ENCODE measurements at places on chromosomes 16 and 17.
A peak's percentile ranks its signal among the peaks of the same experiment; 100 is the strongest.

GRCh38 chr16:35525979-35526590, 2066.7 kb downstream of the TP53TG3F start:
- DNase-seq, result no peak

GRCh38 chr17:59165933-59166342, 10.4 kb downstream of the PRR11 start:
- DNase-seq, result peak; percentile 66

- DNase-seq, result no peak
Measured at GRCh38 chr16:88430185-88430523, 22.9 kb upstream of the ZFPM1 start.

DNA sequence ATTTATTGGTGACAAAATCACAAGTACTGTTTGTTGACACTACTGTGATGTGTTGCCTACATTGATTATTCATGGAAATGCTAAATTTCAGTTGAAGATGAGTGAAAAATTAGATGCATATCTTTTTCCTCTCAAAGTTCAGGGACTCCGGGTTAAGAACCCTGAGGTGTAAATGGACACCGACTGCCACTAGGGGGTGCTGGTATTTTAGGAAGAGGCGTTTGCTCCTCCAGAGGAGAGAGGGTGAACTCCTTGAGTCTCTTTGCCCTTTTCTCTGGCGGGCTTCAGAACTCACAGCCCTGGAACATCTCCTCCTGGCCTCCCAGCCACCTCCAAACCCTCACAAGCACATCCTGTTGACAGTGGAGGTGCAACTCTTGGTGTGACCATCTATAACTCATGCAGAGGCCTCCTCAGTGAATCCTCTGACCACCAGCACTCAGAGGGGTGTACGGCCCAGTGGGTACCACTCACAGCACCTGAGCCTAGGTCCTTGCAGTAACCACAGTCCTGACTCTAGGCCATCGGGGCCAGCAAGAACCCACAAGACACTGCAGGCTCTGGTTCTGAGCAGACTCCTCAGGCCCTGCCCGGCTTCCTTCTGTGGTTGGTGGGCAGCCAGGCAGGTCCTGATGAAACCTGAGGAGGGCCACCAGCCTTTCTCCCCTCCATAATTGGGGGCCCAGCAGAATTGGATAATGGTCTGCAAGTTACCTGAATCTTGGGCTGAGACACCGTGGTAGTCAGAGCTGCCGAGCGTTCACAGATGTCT, 26.2 kb upstream of the PIK3R5 start:
- DNase-seq, result peak; percentile 44

GRCh38 chr16:77729951-77730350, 7.6 kb downstream of the NUDT7 start:
- no peak for DNase-seq

DNA sequence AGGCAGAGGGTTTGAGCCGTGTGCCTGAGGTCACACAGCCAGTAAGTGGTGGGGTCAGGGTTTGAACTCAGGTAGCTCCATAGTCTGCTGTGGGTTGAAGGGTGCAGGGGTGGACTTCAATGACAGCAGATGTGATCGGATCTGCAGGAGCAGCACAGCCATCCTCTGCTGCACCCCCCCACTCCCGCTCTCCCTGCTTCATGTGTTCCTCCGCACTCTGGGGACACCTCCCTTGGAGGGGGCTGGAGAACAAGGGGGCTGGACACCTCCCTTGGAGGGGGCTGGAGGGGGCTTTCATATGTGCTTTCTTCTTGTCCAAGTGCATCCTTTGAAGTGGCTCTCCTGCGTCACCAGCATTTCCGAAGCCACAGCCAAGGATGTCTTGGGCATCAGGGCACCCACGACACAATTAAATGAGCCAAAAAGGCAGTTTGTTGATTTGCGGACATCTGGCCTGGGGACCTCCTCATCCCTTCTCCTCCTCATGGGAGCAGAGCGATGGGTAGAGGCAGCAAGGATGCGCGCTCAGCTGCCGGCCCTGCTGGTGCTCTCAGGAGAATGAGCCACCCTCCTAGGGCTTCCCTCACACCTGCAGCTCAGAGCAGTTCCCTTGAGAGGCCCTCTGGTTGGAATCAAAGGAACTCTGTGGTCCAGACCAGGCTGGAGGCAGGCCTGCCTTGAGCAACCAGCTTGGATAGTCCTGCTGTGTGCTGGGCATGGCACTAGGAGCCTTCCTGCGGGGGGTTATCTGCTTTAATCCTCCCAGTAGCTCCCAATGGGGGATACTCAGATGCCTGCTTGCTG, 26.2 kb downstream of the WSCD1 start:
- DNase-seq, result no peak

- no peak for DNase-seq
Measured at GRCh38 chr17:19646788-19647696, 1.5 kb upstream of the ALDH3A2 start.

GRCh38 chr16:86886651-86887050, 308.3 kb downstream of the FOXL1 start:
- no peak for DNase-seq

- DNase-seq, result no peak
Measured at GRCh38 chr16:67760206-67760955, 41.3 kb upstream of the GFOD2 start.

- DNase-seq, result no peak
Measured at GRCh38 chr16:87219287-87219909, 97.8 kb downstream of the C16orf95 start.

- peak; percentile 59 for DNase-seq
Measured at GRCh38 chr17:66304304-66305174, 2.1 kb downstream of the PRKCA start.

GRCh38 chr16:67243481-67243880, 3.8 kb downstream of the FHOD1 start:
- DNase-seq, result no peak

GRCh38 chr17:72671016-72671415, 421.5 kb downstream of the SLC39A11 start:
- DNase-seq, result no peak

DNA sequence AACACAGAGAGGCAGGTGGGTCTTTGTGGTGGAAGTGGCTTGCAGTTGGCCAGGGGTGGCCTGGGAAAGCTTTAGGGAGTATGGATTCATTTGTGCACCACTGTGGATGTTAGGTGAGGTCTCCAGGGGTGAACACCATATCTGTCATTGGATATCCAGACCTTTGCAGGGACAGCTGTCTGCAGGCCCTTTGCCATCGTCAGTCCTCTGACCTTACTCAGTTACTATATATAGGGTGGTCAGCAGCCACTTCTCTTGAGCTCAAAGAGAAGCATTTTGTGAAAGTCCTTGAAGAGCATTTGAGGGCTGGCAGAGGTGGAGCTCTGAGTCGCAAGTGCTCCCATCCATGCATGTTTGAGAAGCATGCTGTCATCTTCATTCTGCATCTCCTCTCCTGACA, 40.4 kb downstream of the TMEM11 start:
- no peak for DNase-seq

DNA sequence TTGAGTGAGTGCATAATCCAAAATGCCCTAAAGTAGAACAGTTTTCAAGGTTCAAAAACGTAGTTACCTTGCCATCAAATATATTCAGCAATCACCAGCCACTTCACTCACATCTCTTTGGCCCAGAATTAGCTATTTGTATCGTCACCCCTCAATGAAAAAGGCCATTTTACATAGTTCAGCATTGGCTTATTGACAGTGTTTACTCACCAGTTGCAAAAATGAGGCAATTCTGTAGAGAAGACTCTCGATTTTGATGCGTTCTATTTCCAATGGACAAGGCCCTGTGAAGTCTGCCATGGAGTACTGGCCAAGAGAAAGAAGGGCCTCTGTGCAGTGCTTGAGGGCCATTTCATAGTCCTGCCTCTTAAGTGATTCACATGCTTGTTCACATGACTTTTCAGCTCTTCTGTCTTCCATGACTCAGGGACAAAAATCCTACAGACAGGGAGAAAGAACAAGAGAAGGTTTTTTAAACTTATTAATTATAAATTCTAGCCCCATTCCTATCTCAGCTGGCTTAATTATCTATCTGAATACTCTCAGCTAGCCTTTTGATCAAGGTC, 26.5 kb downstream of the HELZ start:
- no peak for DNase-seq

- no peak for DNase-seq
Measured at GRCh38 chr17:5809056-5809455, 224.7 kb upstream of the NLRP1 start.

- DNase-seq, result no peak
Measured at GRCh38 chr17:50192144-50192617, 9.2 kb downstream of the COL1A1 start.

- DNase-seq, result no peak
Measured at GRCh38 chr16:963913-964312, 6.9 kb downstream of the LMF1 start.

DNA sequence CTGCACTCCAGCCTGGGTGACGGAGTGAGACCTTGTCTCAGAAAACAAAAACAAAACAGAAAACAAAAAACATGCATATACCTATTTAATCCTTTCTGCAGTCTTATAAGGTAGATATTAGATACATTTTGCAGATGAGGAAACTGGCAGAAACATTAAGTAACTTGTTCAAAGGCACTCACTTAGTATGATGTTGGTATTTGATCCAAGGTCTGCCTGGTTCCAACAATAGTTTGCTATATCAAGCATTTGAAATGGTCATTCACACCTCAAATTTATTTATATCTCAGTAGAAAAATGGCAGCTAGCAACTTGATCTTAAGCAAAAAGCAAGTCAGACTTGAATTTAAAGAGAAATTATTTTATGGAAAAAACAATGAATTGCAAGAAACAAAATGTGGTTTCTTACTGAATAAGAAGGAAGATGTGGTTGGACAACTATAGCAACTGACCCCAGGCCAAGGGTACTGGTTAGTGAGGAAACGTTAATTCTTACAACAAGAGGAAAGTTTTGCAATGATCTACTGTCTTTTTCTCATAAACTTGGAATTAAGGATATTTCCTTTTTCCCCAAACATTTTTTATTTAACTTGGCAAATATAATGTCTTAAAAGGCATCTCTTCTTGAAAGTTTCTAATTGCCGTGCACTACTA, 19.7 kb downstream of the DHRS7B start:
- peak; percentile 98 for DNase-seq

GRCh38 chr16:283033-283805, at the start of gene PDIA2:
Gene PDIA2 (plus strand): TSS chr16:283164. CDS start chr16:283170, 6 bp downstream.
- DNase-seq, result no peak

All from AML-193 (cell line).